ENCODE measurements at places on chromosomes 7 and 10.
A peak's percentile ranks its signal among the peaks of the same experiment; 100 is the strongest.

GRCh38 chr10:79102498-79102874, 33.7 kb downstream of the ZMIZ1 start:
- no peak for DNase-seq

GRCh38 chr7:69864274-69864673, 266.0 kb downstream of the AUTS2 start:
- DNase-seq = peak; percentile 50

- peak; percentile 86 for DNase-seq
These were observed 609 bp downstream of the DOCK4 start for GRCh38 chr7:112205343-112206237.

- DNase-seq = no peak
These were observed 316.9 kb downstream of the INHBA start for GRCh38 chr7:41385996-41386395.

- DNase-seq = peak; percentile 78
These were observed 38.3 kb downstream of the OAT start for GRCh38 chr10:124380256-124380995.

DNA sequence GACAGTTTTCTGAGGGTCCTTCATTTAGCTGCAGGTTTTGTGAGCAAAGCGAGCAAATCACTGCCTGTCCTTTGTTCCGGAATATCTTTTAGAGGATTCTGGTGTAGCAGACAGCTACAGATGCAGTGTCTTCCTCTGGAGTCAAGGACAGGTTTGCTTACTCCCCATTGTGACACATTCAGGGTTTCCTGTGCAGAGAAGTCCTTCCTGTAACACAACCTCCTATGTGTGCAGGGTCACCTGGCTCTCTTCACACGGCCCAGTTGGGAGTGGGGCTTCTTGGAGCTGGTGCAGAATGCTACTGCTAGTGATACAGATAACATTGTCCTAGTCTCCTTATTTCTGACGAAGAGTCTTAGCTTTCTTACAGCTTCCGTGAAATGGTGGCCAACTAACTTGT, 47.9 kb downstream of the RBM33 start:
- DNase-seq = no peak

- no peak for DNase-seq
These were observed 125.5 kb downstream of the CLEC2L start for GRCh38 chr7:139648941-139649425.

- DNase-seq = no peak
These were observed 428.7 kb upstream of the AKR1E2 start for GRCh38 chr10:4397337-4397736.

DNA sequence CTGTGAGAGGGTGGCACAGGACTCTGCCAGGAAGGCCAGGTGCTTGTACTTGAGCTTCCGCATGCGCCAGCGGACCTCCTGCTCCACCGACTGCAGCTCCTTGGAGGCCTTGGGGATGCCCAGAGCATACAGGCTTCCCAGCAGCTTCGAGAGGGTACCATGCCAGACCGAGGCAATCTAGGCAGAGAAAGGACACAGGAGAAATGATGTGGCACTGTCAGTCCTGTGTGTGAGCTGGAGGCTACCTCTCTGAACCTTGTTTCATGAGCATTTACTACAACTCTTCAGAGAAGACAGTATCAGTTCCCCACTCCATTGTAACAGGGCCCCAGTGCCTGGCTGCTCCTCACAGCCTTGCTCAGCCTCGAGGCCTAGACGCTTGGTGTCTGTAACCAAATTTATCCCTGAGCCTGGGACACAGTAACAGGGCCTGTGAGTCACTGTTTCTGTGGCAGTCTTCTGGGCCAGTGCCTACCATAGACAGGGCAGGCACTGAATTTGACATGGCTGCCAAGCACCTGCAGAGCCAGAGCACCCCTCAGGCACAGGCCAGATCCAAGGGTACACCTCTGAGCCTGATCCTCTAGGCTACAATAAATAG, 5.8 kb downstream of the TBRG4 start:
- DNase-seq = no peak

- DNase-seq = no peak
These were observed 55.5 kb upstream of the SLC25A13 start for GRCh38 chr7:96377399-96377798.

All from osteoblast (primary cell).